Stimulated activated CD8-positive, alpha-beta memory T cell treated with anti-CD3 and anti-CD28 coated beads, Interleukin-4, amount 100 ng/mL, for 1 hour (primary cell): ENCODE measurements at places on chromosomes 16 and 17.

DNA sequence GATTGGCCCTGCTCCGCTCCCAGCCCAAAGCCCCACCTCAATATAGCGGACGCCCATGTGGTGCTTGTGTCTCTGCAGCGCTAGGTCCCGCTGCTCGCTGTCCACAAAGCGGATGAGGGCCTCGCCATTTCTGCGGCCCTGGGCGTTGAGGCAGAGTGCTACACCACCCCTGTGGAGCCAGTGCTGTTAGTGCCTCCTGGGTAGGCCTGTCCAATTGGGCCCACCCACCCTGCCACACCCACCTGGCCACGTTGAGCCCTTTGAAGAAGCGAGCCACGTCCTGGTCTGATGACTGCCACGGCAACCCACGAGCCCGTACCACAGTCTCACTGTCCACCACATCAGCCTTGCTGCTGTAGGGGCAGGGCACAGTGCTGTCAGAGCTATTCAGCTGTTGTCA is 3.6 kb downstream of the ESRP2 start:
- no peak for DNase-seq

- no peak for DNase-seq
These were observed 220.2 kb upstream of the CDH8 start for GRCh38 chr16:62256406-62256805.

DNA sequence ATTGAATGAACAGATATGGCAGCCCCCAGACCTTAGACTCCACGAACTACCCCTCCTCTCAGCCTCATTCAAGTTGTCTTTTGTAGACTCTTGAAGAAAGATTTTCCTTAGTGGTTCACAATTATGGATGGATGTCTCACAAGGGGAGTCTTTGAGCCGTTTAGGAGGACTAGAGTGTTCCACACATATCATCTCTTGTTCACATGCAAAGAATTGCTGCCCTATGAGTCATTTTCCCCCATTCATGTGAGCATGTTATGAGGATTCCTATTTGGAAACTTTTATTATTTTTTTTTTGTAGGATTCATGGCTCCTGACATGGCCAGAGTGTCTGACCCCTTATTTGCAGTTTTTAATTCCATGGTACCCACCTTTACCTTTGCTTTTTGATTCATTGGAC is 237.1 kb downstream of the SHISA9 start:
- DNase-seq, result no peak

- DNase-seq, result no peak
These were observed 218.0 kb downstream of the C16orf95 start for GRCh38 chr16:87098976-87099720.

GRCh38 chr17:72474719-72475477 is 354.1 kb downstream of the SOX9 start:
- no peak for DNase-seq

- no peak for DNase-seq
These were observed 183.2 kb upstream of the HSBP1 start for GRCh38 chr16:83624429-83625120.

GRCh38 chr17:8649157-8650118 is 18.9 kb upstream of the MYH10 start:
- DNase-seq, result no peak

- no peak for DNase-seq
These were observed 31.1 kb downstream of the TPSG1 start for GRCh38 chr16:1193825-1194581.

GRCh38 chr16:16018705-16019104 is 69.3 kb downstream of the ABCC1 start:
- DNase-seq, result no peak

- DNase-seq, result no peak
These were observed 20.2 kb downstream of the ZNRF1 start for GRCh38 chr16:75019007-75019406.

DNA sequence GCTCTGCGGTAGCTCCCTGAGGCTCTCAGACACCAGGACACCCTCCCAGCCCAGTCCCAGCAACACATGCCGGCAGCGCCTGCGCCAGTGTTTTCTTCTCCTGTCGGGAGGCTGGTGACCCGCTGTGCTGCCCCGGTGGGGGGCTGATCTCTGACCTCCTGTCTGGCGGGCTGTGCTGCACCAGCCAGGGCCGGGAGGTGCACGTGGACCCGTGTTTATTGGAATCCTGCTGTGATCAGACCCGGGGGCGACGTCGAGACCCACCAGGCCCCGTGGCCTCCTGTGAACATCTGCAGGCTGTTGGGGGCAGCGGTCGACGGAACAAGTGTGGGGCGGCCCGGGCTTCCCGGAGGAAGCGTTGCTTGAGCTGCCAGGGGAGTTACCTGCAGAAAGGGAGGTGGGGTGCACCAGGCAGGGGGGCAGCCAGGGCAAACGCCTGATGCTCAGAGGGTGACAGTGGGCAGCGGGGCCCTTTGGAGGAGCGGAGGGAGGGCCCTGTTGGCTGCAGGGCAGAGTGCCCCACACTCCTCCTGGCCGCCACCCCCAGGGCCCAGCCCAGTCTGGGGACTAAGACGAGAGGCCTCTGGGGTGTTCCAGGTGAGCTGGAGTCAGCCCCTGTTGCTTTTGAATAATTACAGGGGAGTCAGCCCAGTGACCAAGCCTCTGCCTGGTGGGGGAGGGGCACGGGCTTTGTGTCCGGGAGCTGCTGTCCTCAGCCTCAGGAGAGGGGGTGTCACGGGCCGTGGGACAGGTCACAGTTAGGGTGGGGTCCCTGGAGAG is 2.3 kb upstream of the SSTR5 start:
- DNase-seq, result no peak

- DNase-seq, result no peak
These were observed 8.8 kb downstream of the CDK5R1 start for GRCh38 chr17:32495359-32496231.
